ENCODE measurements at places on chromosomes 7 and 10.
A peak's percentile ranks its signal among the peaks of the same experiment; 100 is the strongest.

- DNase-seq, result peak; percentile 48
Measured at GRCh38 chr10:70461397-70462348, 16.9 kb upstream of the PALD1 start.

DNA sequence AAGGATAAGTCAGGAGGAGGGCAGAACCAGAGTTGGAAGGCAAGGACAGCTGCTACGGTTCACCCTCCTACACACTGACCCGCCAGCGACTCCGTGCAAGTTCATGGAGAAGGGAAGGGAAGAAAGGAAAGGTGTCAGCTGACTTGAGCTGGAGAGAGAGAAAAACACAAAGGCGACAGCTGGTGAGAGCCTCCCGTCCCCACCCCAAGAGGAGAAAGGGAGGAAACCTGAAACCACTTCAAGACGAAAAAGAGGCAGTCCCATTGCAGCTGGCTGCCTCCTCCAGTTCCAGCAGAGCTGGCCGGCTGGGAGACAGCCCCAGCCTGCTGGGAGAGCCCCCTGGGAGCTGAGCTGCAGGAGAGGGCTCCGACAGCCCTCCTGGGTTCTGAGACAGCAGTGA, 75.2 kb downstream of the PARD3 start:
- no peak for DNase-seq

DNA sequence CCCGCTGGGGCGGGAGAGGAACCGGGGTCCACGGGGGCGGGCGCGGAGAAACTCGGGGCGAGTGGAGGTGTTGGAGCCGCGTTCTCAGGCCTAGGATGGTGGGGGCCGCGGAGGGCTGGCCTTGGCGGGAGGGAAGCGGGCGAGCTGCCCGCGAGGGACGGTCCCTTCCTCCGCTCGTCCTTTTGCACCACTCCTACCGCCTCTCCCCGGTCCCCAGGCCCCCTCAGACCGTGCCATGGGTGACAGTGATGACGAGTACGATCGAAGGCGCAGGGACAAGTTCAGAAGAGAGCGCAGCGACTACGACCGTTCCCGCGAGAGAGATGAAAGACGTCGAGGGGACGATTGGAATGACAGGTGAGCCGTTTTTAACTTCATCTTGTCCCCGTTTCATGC, 451 bp downstream of the SRRT start:
- DNase-seq, result peak; percentile 40

DNA sequence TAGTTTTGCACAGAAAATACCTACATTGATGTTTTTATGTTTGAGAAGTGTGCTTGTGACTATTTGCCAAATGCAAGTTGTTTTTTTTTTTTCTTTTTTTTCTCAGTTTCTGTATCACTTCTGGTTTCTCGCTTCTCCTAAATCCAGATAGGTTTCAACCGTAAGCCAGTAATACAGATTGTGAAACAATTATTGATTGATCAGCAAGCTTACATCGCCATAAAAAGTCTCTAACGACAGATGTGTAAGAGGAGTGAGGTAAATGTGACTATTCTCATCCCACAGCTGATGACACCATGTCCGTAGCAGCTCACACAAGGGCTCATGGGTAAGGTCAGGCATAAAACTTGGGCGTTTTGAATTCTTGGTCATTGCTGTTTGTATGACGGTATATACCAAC, 202.8 kb upstream of the AKR1E2 start:
- no peak for DNase-seq

GRCh38 chr10:95253007-95253406, 37.8 kb downstream of the PDLIM1 start:
- no peak for DNase-seq

DNA sequence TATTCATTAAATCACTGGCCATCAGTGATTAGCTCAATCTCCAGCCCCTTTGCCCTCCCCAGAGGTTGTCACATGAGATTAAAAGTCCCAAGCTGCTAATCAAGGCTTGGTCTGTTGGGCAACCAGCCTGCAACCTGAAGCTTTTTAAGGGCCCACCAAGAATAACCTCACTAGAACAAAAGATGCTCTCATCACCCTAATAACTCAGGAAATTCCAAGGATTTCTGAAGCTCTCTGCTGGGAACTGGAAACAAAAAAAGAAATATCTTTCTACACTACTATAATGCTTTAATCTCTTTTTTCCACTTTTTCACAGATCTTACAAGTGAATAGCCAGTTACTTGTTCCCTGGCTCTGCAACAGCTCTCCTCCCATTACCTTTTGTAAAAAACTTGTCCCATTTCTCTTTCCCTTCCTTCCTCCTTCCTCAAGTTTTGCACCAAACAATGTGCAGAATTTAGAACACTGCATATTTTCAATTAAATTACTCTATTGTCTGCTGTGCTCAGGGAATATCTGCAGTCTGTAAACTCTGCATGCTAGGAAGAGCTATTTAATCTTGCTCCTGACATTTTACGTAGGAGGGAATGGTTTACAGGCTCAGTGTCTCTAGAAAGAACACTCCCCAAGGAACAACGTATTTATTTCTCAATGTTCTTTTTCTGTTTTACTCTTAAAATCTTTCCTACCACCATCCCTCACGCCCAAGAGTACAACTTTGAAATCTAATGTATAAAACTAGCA, 169.1 kb downstream of the IMMP2L start:
- no peak for DNase-seq

GRCh38 chr10:123399276-123399839, 245.2 kb downstream of the BUB3 start:
- no peak for DNase-seq

- DNase-seq, result no peak
Measured at GRCh38 chr10:50619166-50619565, 4.6 kb downstream of the SGMS1 start.

GRCh38 chr7:14855033-14855794, 47.3 kb downstream of the DGKB start:
- DNase-seq, result no peak

GRCh38 chr10:37434091-37434490, 308.7 kb downstream of the ANKRD30A start:
- no peak for DNase-seq

DNA sequence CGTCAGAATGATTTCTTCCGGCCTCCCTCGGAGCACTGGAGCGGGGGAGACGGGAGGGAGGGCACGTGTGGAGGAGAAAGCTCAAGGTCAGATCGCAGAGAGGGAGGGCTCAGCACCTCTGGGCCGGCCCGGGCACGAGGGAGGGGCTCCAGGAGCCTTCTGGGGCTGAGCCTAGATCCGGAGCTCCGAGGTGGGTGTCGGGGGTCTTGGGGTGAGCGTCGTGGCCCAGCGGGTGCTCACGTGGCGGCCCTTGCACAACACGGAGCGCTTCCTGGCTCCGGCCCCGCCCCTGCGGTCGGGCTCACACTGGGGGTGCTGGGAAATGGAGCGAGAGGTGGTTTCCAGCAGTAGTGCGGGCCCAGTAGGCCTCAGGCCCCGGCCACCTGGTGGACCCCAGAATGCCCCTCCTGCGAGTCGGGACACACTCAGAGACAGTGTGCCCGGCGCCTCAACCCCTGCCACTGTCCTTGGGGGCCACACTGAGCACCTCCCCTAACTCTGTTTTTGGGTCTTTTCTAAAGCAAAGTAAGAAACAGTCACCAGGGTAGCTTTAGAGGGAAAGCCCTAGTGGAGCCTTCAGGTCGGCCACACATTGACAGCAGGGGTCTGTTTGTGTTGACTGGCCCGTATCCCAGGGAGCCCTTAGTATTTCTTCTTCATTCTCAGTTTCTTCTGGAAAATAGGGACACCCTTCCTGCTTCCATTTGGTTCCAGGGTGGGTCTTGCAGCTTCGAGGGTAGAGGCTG, 798 bp downstream of the PPIF start:
- DNase-seq, result peak; percentile 87

DNA sequence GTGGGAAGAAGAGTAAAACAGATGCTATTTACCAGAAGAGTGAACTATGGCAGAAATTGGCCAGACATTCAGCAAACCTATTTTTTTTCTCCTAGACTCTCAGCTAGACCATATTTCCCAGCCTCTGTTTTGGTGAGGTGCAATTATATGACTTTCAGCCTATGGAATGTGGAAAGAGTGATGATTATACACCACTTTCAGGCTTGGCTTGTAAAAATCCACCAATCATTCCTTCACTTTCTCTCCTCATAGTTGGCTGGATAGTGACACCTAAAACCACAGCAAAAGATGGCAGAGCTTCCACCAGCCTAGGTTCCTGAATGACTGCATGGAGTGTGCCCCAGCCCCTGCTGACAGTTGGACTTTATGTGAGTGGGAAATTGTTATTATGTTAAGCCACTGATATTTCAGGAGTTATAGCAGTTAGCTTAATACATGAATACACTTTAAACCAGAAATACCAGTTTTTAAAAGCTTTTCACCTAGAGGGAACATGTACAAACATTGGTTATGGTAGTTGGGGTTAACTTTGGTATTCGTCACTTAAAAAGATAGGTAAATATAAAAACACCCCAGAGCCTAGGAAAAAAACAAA, 19.1 kb upstream of the TNKS2 start:
- DNase-seq, result no peak

DNA sequence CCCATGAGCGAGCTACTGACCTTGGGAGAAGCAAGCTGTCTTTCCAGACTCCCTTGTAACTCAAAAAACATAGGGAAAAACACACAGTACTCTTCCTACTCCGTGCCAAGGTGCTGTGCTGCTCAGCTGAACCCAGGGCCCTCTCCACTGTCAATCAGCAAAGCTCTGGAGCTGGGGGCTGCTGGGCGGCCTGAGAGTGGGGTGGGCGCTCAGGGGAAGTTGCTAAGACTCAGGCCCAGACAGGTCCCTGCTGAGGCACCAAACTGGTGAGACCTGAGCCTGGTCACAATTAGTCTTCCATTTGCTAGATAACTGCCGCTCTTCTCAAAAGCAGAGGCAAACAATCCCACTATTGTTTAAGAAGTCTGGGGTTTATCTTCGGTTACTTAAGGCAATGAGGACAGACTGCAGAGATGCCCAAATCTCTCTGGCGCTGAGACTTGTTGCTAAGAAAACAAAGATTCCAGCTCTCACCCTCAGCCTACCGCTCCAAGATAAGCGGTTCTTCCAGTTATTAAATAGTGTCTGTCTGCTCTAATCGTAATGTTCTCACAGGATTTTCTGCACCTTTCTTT, 22.0 kb downstream of the STEAP1B start:
- DNase-seq, result no peak
